ENCODE measurements at places on chromosomes 1 and 21. TPM values are rescaled to one million over a fixed set of nuclear protein-coding genes. Genes with fewer than 3 reads are reported as not detected.

GRCh38 chr21:35350965-35351364 lies 301.9 kb upstream of the RUNX1 start:
- H3K4me3 ChIP-seq = no peak overlapping the region
- H3K36me3 ChIP-seq = no peaks in the 10 kb centered on the region
- H3K27me3 ChIP-seq = no peaks in the 10 kb centered on the region
- H3K27ac ChIP-seq = no peak overlapping the region

GRCh38 chr1:182718311-182718710 lies 33.9 kb upstream of the RGS8 start:
- no peak for DNase-seq
- no peak overlapping the region for H3K27ac ChIP-seq
- H3K4me1 ChIP-seq = no peaks in the 10 kb centered on the region
- no peaks in the 10 kb centered on the region for H3K36me3 ChIP-seq
- no peak overlapping the region for H3K4me3 ChIP-seq

DNA sequence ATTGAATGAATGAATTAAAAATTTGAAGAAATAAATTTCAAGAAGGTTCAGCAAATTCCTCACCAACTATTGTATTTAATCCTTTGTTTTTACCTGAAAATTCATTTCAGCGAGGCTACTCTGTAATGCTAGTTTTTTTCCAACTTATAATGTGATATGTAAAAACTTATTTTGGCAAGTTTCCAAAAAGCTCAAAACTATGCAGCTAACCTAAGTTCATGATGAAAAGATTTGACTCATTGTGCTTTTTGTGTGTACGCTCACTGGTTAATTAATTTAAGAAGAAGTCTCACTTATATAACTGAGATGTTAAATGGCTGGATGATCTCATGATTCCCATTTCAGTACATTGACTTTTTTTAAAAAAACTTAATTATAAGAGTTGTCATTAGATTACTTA lies 196.0 kb upstream of the SAMSN1 start:
- H3K27ac ChIP-seq = no peak overlapping the region
- H3K36me3 ChIP-seq = no peaks in the 10 kb centered on the region
- no peaks in the 10 kb centered on the region for H3K27me3 ChIP-seq
- no peak for DNase-seq

DNA sequence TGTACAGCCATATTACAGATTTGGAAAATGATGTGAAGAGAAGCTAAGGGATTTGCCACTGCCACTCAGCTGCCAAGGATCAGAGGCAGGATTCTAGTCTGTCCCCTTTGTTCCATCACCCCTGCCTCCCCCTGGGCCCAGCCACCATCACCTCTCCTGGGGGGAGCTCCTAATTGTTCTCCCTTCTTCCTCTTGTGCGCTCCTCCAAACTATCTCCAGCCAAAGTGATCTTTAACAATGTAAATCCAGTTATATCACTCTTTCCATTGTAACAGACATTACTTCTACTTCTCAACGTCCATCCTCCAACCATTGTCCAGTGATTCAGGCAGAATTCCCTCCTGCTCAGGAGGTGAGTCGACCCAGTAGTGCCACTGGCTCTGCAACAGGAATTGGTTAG lies 164.1 kb downstream of the PLPP3 start:
- no peaks in the 10 kb centered on the region for H3K27me3 ChIP-seq
- peaks cover 14% of the 10 kb centered on the region for H3K4me1 ChIP-seq
- no peak overlapping the region for H3K4me3 ChIP-seq
- no peak for DNase-seq
- no peaks in the 10 kb centered on the region for H3K36me3 ChIP-seq
- H3K27ac ChIP-seq = no peak overlapping the region

DNA sequence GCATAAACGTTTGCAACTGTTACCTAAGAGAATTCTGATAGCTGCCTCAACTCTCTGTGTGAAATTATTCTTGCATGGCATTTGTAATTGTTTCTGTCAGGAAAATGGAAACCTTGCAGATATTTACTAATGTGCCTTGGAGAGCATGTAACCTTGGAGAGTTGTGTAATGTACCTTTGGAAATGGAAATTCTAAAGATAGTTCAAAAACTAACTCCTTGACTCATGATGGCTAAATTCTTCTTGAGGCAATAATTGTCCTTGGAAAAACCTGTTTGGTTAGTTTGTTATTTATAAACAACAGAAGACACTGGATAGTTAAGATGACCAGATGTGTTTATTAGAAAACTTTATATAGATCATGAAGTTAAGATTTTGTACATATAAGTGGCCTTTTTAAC lies 1033.8 kb downstream of the PLA2G4A start:
- no peak for DNase-seq
- H3K4me3 ChIP-seq = no peak overlapping the region
- H3K27me3 ChIP-seq = no peaks in the 10 kb centered on the region
- H3K4me1 ChIP-seq = no peaks in the 10 kb centered on the region
- no peaks in the 10 kb centered on the region for H3K36me3 ChIP-seq

- peaks cover 62% of the 10 kb centered on the region for H3K36me3 ChIP-seq
- no peak overlapping the region for H3K27ac ChIP-seq
- H3K4me1 ChIP-seq = no peaks in the 10 kb centered on the region
Observed at GRCh38 chr1:205716371-205717132, 33.4 kb downstream of the NUCKS1 start.

DNA sequence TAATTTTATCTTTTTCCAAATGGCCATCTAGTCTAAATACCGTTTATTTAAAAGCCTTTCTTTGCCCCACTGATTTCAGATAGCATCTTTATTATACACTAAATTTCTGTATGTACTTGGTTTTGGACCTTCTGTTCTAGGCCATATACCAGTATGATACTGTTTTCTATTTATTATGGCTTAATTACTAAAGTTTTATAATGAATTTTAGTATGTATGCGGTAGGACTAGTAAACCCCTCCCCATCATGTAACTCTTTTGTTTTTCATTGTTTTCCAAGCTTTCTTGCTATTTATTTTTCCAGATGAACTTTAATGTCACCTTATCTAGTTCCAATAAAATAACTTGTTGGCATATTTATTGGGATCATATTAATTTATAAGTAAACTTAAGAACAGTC lies 29.9 kb downstream of the KLHL20 start:
- no peak overlapping the region for H3K4me3 ChIP-seq
- no peak overlapping the region for H3K27ac ChIP-seq
- H3K36me3 ChIP-seq = peaks cover 22% of the 10 kb centered on the region
- H3K4me1 ChIP-seq = no peaks in the 10 kb centered on the region

DNA sequence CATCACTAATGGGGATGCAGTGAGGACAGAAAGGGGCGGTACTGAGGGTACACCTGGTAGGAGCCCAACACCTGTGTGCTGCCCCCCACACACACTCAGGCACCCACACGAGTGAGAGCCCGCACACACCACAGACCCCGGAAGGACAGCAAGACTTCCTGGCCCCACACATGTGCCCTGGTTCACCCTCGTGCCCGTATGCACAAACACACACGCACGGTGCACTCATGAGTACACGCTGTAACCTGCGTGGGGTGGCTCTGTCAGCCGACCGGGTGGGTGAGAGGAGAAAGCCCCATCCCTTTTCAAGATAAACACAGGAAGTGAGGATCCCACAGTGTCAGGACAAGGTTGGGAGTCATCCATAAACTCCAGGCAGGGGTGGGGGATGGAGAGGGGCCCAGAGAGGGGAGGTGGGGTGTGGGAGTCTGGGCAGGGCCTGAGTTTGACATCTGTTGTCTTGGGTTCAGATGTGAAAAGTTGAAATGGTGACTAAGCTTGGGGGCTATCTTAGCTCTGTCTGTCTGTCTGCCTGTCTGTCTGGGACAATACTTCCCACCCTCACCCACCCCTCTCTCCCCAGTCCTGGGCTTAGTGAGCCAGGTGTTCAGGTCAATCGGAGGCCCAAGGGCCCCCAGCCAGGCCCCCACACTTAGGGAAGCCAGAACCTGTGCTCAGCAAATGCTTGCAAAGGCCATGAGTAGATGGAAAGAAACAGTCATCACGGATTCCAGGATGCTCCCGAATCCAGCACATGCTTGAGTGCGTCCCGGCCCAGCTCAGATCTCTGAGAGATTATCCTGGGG lies 119.8 kb upstream of the ZBTB40 start:
- H3K27ac ChIP-seq = no peak overlapping the region
- H3K4me1 ChIP-seq = no peaks in the 10 kb centered on the region
- H3K36me3 ChIP-seq = no peaks in the 10 kb centered on the region
- no peak overlapping the region for H3K4me3 ChIP-seq
- DNase-seq = peak; percentile 48

DNA sequence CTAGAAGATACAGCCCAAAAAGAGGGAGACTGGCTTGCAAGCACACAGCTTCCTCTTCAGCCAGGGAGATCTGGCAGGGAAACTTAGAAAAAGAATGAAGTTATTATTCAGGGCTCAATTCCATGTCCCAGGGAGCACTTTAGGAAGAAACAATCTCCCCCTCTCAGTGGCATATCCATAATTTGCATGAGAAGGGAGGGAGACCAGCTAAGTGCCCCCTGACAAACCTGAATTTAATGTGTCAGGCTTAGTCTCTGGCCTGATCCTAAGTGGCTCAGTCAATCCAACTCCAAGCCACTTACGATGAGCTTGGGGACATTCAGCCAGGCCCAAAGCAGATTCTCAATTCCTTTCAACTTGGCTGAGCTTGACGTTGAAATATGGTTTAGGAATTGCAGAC lies 17.7 kb upstream of the KCND3 start:
- H3K4me3 ChIP-seq = no peak overlapping the region
- no peak overlapping the region for H3K27ac ChIP-seq
- H3K4me1 ChIP-seq = no peaks in the 10 kb centered on the region
- H3K27me3 ChIP-seq = no peaks in the 10 kb centered on the region
- no peak for DNase-seq

GRCh38 chr1:30618335-30618747 lies 105.0 kb downstream of the MATN1 start:
- no peak overlapping the region for H3K4me3 ChIP-seq
- DNase-seq = no peak
- H3K27me3 ChIP-seq = peaks cover 7% of the 10 kb centered on the region
- H3K27ac ChIP-seq = no peak overlapping the region
- no peaks in the 10 kb centered on the region for H3K4me1 ChIP-seq

- DNase-seq = no peak
- no peak overlapping the region for H3K4me3 ChIP-seq
- no peak overlapping the region for H3K27ac ChIP-seq
- H3K4me1 ChIP-seq = peaks cover 9% of the 10 kb centered on the region
- H3K27me3 ChIP-seq = no peaks in the 10 kb centered on the region
Observed at GRCh38 chr1:45400049-45400448, 59.8 kb upstream of the MUTYH start.

DNA sequence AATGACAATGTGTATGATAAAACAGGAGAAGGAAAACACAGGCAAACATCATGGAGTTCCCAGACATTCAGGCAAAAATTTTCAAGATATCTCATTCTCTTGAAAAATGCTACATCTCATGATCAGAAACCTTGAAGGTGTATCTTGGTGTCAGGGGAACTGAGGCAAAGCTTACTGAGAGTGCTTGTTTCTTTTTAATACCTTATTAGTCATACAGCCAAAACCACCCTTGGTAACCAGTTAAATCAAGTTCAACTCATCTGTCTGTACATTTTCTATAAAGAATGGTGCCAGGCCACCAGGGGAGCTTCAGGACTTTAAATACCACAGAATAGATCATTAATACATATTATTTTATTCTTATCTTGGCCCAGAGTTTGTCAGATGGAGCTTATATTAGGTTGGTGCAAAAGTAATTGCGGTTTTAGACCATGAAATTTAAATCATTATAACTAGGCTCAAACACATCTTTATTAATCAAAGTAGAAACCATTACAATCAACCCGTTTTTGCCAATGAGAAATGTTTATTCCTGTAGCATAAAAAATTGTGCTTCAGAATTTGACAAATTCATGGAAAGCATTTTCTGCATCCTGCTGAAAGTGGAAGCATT lies 1036.0 kb downstream of the AMY1C start:
- H3K27ac ChIP-seq = no peak overlapping the region
- DNase-seq = no peak
- H3K4me1 ChIP-seq = no peaks in the 10 kb centered on the region
- H3K4me3 ChIP-seq = no peak overlapping the region
- H3K27me3 ChIP-seq = no peaks in the 10 kb centered on the region

GRCh38 chr1:155184835-155185782 lies 11.5 kb downstream of the TRIM46 start:
- peak; percentile 84 for DNase-seq
- H3K4me3 ChIP-seq = no peak overlapping the region
- H3K27ac ChIP-seq = peak overlapping the region; percentile 53

- H3K4me1 ChIP-seq = no peaks in the 10 kb centered on the region
- no peak overlapping the region for H3K27ac ChIP-seq
- H3K36me3 ChIP-seq = no peaks in the 10 kb centered on the region
- no peak overlapping the region for H3K4me3 ChIP-seq
Observed at GRCh38 chr1:245825128-245825901, 670.5 kb downstream of the KIF26B start.

GRCh38 chr1:226220473-226221189 lies 2.8 kb upstream of the MIXL1 start:
- H3K27me3 ChIP-seq = peaks cover 19% of the 10 kb centered on the region
- no peak overlapping the region for H3K27ac ChIP-seq
- no peaks in the 10 kb centered on the region for H3K36me3 ChIP-seq
- no peak overlapping the region for H3K4me3 ChIP-seq
- no peak for DNase-seq
- H3K4me1 ChIP-seq = peaks cover 7% of the 10 kb centered on the region

GRCh38 chr1:229537894-229538293 lies 20.6 kb downstream of the ABCB10 start:
- no peak overlapping the region for H3K4me3 ChIP-seq
- no peak overlapping the region for H3K27ac ChIP-seq

Gene HIVEP3
- 16.6 TPM for total RNA-seq

Gene TRIM45
- total RNA-seq = 1.7 TPM

Gene KIF26B
- total RNA-seq = 3.4 TPM

Gene EDARADD
- 0.78 TPM for total RNA-seq

Gene NFASC
- 24.1 TPM for total RNA-seq

Gene TMEM52
- 1.5 TPM for total RNA-seq

Gene VAV3
- total RNA-seq = 8.5 TPM

Gene VSIG8
- total RNA-seq = not detected

Gene TDRD5
- 0.17 TPM for total RNA-seq

Gene HPCAL4
- total RNA-seq = 0.09 TPM

Gene FCRL6
- total RNA-seq = 3.2 TPM

Measured in upper lobe of right lung (tissue), 1 donor.